ENCODE measurements at places on chromosomes 6 and 20.

DNA sequence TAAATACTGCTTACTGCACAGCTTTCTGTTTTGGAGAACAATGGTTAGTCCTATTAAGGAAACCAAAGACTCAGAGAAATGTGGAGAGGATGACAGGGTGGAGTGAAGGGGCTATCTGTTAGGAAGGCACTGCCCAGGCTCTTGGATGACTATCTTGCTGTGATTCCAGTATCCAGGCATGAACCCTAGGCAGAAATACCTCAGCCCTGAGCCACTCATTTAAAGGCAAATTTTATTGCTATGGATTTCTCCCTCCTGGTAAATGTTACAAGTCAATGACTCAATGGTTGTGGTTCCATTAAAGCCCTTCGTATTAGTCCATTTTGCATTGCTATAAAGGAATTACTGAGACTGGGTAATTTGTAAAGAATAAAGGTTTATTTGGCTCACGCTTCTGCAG lies 25.9 kb downstream of the ADGRF4 start:
- DNase-seq = no peak

GRCh38 chr20:57495978-57496377 lies 29.0 kb downstream of the CTCFL start:
- no peak for DNase-seq

DNA sequence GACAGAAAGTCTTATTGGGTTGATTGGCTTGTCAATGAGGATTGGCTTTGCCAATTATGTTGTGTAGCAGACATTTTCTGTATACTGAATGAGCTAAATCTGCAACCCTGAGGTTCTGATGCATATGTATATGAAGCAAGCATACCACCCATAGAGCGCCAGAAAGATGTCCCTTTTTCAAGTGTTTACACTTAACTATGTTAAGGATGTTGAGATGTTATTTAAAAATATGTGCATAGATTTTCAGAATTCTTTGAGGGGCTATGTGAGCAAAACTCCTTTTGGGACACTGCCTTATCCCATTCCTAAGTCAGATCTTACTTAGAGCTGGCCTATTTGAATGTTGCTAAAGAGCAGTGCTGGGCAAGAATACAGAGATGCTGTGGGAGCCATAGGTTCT lies 1.9 kb downstream of the AIG1 start:
- DNase-seq = no peak

- DNase-seq = peak; percentile 35
Measured at GRCh38 chr6:44304282-44305199, 8.6 kb downstream of the AARS2 start.

- no peak for DNase-seq
Measured at GRCh38 chr6:90610301-90610750, 23.5 kb upstream of the MAP3K7 start.

GRCh38 chr6:41037107-41037900 lies 1.7 kb downstream of the UNC5CL start:
- DNase-seq = no peak
